ENCODE measurements at places on chromosomes 12 and 14.

GRCh38 chr12:98513379-98514322, 1.7 kb upstream of the TMPO start:
- no peak for DNase-seq

- DNase-seq = no peak
These were observed 94.7 kb downstream of the ERGIC2 start for GRCh38 chr12:29286081-29286790.

DNA sequence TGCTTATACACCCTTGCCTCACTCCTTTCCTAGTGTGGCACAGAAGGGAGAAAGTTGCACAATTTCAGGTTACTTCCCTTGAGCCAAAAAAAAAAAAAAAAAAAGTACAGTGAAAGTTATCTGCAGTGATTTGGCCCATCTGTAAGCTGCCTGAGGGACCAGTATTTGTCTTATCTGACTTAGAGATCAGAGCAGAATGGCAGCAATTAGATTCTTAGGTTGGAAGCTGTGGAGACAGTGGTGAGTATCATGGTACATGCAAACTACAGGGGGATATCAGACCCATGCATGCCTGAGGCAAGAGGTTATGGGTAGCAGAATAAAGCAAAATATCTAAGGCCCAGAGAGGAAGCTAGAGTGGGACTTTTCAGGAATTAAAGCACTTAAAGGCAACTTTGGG, 1070.7 kb upstream of the NOVA1 start:
- no peak for DNase-seq

DNA sequence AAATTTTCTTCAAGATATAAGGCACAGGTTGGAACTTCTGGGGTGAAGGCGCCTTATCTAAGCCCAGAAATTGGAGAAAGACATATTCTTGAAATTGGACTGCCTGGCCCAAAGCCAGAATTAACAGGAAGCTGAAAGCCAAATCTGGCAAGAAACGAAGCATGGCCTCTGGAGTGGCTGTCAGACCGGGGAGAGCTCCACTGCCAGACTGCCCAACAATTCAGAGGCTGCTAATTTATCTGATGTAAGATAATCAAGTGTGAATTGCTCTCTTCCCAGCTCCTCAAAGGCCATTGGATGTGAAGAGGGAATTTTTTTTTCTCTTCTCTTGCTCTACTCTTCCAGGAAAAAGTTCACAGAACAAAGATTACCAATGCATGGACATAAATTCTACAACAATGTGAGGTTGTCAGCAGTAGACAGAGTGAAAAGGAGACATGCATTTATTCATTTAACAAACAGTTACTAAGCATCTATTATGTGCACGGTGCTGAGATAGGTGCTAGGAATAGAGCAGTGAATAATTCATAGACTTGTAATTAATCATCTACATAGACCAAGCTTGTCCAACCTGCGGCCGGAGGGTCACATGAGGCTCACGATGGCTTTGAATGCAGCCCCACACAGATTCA, at the start of gene GDF3:
Gene GDF3, minus strand, starts transcription at position 210 of the 632 bp plus-strand sequence. Its CDS starts 47 bp downstream, at position 163.
- no peak for DNase-seq

GRCh38 chr12:113416091-113416754, 6.0 kb upstream of the SDSL start:
- DNase-seq = no peak

DNA sequence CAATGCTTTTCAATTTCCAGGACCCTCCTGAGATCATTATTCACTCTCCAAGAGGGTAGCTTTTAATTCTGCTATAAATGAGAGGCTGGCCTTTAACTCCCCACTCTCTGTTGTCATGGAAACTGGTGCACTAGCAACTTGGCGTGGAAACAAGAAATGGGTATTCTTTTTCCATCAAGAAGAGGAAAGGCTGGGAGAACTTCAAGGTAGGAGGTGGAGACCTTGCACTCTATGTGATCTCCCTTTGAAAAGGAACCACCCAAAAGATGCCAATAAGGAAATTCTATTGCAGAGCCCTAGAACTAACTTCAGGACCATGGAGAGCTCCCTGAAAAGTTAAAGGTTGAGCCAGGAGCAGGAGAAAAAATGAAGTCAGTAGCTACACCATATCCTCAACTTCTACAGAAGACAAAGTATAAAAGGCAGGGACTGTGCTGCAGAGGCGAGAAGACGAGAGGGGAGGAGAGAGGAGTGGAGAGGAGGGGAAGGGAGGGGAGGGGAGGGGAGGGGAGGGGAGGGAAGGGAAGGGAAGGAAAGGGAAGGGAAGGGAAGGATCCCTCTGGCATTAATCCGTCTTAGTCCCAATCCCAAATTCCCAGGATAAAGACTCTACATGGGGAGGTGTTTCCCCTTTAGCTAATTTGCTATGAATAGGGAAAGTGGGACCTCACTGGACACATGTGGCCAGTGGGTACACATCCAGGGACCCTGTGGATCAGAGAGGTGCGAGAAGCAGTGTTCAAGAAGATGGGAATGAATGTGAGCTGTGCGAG, 46.7 kb upstream of the FICD start:
- DNase-seq = no peak

DNA sequence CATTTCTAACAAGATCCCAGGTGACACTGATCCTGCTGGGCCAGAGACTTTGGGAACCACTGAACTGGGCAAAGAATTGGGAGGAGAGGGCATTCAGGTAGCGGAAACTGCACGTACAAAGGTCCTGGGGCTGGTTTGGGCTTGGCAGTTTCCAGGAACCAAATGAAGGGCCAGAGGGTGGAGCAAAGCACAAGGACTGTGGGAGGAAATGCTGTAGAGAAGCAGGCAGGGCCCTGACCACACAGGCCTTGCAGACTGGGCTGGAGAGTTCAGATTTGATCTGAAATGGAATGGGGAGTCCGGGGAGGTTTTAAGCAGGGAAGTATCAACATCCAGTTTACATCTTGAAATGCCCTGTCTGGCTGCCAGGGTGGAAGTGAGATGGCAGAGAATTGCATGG, 195.1 kb downstream of the PHETA1 start:
- no peak for DNase-seq

DNA sequence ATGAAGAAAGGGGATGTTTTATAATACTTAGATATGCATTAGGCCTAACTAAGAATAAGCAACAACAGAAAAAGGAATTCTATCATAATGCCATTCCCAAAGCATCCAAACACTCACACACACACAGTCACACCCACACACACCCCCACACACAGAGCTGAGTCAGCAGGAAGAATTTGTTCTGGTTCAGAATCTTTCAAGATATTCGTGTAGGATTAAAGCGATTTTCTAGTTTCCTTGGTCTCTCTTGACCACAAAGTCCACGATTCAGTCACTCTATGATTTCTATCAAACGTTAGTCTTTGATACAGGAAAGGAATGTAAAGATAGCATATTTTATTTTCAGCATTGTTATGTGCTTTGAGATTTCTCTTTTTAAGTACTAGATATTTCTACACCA, 382.6 kb upstream of the DCN start:
- DNase-seq = no peak

DNA sequence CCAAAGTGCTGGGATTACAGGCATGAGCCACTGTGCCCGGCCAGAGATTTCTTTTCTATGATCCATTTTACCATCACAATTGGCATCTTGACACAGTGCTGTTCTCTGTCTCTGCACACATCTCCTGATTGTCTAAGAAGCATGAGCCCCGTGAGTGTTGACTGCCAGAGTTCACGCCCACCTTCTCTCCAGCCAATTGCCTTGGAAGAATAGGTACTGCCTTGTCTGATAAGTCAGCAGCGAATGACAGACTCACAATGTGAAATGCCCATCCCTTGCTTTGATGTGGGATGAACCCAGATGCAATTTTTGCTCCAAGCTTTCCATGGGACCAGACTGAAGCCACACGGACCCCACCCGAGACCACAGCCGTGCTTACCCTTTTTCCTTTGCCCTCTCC, 19.3 kb downstream of the EIF5 start:
- DNase-seq = no peak

DNA sequence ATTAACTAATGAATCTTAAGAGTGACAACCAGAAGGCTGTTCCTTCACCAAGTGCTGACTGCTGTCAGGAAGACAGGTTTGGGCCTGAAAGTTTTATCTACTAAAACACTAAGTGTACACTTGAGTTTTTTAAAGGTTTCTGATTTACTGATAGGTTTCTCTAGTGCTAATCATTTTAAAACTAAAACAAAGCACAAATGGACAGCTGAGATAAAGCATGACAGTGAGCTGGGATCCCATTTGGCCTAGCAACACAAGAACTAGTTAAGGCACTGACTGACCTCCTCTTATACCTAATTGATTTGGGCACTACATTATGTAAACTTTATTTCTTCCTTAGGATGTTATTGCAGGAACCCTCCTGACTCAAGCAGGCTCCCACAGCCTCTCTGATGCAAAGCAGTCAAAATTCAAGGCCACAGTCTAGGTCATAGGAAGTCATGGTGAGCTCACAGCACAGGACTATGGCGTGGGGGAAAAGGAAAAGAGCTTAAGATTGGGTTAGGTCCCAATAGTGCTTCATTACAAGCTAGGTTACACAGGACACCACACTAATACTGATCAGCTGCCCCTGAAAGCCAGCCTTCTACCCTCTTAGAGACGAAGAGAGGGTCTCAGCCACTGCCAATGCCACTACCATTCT, 3.5 kb downstream of the STXBP6 start:
- no peak for DNase-seq

GRCh38 chr12:1926251-1926657, 7.8 kb upstream of the CACNA2D4 start:
- DNase-seq = no peak

All from stimulated activated CD4-positive, alpha-beta T cell treated with anti-CD3 and anti-CD28 coated beads, Interleukin-15, amount 100 ng/mL, for 48 hours (primary cell).